ENCODE measurements at places on chromosomes 16 and 17.
A peak's percentile ranks its signal among the peaks of the same experiment; 100 is the strongest.

DNA sequence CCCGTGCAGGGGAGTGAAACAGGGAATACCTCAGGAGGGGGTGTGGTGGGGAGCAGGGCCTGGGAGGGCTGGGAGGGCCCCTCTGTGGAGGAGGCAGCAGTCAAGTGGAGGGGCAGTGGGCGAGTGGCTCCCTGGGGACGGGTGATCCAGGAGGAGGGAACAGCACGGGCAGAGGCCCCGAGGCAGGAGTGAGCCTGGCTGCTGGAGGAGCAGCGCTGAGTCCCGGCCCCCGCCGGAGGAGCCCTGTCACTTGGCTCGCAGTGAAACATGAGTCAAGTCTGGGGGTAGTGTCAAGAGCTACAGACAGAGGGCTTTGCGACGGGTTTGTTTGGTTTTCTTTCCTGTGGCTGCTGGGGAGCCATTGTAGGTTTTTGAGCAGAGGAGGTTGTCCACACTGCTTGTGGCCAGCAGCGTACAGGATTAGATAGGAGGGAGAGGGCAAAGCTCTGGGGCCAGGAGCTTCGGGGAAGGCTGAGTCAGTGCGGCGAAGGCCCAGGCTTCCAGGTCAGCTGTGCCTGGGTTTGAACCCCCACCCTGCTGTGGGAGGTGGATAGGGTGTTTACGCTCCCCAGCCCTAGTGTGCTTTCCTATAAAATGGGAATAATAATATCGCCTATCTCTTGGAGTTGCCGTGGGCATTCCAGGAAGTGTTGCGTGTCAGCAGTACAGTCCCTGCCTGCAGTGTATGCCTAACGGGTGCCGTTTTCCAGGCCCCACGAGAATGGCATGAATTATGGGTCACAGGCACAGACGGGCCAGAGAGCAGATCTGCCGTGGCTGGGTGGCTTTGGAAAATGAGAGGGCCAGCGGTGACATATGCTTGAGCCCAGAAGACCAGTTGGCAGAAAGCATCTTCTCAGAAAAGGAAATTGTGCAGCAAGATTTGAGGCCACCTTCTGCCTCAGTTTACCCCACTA, 115.9 kb upstream of the CIBAR2 start:
- no peak for DNase-seq

GRCh38 chr16:1874854-1875253, 2.9 kb upstream of the MEIOB start:
- no peak for DNase-seq

DNA sequence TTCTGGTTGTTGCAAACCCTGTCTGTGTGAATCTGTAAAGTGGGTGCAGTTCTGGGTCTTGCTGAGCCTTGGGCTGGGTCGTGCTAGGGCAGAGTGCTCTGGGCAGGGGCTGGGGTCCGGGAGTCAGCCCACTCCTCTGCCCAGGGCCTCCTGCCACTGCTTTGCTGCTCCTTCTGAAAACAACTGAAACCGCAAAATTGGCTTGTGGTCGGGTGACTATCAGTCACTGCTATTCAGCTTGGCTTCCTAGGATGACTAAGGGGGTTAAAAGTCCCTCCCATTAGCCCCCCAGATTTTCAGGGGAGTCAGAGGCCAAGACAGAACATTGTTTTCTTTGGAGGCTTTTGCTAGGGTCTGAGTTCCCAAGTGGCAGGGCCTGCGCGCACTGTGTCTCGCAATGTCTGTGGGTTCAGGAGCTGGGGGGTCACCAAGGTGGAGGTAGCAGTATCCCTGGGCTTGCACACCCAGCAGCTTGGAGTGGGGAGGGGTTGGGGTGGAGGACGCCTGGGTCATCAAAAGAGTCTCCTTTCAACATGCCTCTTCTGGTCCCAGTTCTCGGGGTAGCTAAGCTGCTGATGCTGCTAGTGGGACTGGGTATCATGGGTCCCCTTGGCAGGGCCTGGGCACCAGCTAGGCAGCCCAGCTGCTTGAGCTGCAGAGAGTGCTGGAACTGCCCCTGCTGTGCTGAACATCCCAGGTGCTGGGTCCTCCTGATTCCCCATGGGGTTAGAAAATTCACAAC, 13.5 kb upstream of the TBX21 start:
- peak; percentile 31 for DNase-seq

DNA sequence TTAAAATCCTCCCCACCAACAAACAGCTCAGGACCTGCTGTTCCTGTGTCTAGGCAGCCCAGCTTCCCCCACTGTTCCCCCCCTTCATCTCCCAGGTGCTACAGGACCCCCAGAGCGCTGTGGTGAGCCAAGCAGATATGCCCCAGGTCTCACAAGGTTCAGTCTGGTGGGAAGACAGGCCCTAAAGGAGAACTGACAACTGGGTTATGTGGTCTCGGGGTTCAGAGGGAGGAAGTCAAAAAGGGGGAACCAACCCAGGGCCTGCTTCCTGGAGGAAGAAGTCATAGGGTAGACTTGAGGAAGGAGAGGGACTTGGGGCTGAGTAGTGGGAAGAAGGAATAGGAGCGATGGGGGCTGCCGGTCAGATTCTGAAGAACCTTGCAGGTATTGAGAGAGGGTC, 2.6 kb downstream of the RIPOR1 start:
- DNase-seq: peak; percentile 60

DNA sequence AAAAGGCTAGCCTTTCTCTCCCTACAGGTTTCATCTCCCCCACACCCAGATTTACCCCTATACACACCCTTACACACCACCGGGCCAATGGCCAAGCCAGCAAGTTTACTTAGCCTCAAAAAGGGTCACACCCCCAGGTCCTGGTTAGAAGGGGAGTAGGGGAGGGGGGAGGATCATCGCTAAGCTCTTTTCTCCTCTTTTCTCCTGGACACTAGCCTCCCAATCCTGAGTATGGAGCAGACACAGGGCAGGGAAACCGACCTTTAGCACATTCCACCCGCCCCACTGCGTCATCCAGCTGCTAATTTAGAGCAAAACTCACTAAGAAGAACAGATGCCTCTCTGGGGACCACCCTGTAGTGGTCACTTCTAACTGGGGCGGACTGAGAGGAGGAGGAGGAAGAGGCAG, 4.4 kb downstream of the ACLY start:
- no peak for DNase-seq

DNA sequence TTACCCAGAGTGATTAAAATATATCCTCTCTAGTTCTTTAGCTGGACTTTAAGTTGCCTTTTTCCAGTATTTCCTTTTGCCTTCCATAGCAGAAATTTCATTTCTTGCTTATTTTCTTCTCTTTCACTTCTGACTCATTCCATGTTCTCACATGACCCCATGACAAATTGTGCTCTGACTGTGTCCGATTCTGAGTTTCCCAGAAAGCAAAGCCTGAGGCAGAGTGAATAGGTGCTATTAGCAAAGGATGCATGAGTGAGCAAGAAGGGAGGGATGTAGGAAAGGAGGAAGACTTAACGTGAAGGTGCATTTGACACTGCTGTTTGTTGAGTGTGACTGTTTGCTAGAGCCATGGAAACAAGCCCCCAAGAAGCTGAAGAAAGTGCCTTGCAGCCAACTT, 82.6 kb upstream of the CNTNAP4 start:
- DNase-seq: no peak

- peak; percentile 13 for DNase-seq
Observed at GRCh38 chr16:1003391-1004347, 22.1 kb downstream of the SOX8 start.

- no peak for DNase-seq
Observed at GRCh38 chr17:22570144-22570845, 878.0 kb downstream of the KCNJ18 start.

DNA sequence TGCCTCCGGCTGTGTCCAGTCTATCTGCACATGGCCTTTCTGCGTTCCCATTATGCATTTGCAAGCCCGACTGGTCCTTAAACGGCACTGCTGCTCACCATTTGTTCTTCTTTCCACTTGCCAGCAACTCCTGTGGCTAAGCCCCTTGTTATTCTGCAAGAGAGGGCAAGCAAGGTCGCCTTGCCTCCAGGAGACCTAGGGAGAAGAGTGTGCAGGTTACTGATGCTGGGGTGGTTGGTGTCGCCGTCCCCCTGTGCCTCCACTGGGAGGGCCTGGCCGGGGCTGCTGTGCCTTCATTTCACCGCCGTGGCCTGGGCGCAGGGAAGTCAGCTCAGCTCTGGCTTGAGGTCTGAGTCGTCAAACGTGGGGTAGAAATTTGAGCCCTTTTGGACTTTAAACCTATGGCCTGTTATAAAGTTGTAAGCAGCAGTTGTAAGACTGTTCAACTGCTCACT, 12.7 kb downstream of the SLC6A4 start:
- DNase-seq: no peak

DNA sequence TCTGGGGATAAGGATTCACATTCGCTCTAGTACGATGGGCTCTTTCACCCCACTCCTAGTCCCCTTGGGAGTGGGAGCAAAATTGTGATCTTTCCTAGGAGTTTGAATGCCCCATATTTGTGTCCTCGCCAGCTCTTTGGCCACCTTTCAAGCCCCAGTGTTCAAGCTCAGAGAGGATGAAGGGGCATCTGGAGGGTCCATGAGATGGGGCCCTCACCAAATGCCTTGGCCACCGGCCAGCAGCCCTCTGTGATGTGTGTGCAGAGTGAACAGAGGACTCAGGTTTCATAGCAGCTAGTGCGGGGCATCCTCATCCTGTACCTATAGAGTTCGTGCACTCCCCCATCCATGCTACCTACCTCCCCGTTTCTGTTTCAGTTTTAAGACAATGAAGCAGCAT, 140.6 kb downstream of the RAB11FIP4 start:
- no peak for DNase-seq

DNA sequence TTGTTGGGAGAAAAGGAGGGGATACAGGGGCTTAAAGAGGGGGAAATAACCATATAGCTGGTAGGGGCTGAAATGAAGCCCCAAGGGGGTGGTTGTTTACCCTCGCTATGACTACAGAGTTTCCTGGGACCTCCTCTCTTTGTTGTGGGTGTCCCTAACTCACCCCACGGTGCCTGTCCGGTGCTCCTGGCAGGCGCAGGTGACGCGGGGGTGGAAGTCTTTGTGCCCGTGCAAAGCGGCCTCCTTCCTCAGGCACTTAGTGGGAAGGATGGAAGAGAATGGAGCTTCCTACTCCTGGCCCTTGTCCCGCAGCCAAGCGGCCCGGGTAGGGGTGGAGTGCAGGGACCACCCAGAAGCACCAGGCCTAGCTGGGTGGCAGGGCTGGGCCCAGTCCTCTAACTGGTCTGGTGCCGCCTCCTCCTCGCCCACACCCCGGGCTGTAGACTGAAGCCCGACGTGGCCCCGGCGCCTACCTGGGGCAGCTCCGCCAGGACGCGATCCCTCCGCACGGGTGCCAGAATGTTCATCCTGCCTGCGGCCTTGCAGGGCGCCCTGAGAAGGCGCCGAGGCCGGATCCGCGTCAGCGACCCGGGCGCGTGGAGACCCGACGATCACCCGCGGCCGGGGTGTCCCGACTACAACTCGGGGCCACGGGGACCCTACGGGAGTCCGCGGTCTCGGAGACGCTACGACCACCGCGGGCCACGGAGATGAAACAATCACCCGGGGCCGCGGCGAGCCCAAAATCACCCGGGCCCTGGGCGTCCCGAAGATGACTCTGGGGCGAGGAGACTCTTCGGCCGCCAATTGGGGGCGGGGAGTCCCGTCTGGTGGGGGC, 709 bp downstream of the RAB34 start:
- DNase-seq: no peak

DNA sequence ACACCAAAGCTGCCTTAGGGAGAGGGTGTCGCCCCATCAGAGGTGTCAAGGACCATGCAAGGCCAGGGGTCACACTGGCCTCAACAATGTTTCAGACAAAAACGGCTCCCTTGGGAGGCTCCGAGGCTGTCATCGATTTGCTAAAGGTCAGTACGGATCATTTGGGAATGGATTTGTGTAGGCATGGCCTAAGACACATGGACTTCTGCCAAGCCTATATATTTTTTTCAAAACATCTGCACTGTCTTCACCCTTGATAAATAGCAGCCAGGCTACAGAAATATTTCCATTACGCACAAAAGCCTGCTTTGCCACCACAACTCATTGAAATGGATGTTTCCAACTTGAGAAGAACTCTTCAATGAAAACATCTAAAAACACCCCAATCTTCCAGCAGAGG, 10.3 kb downstream of the CUEDC1 start:
- no peak for DNase-seq

- DNase-seq: no peak
Observed at GRCh38 chr17:83200751-83201150, 121.3 kb downstream of the METRNL start.

- no peak for DNase-seq
Observed at GRCh38 chr17:57918017-57918895, 37.0 kb downstream of the CUEDC1 start.

GRCh38 chr17:27609611-27610303, 21.2 kb upstream of the LGALS9 start:
- no peak for DNase-seq

DNA sequence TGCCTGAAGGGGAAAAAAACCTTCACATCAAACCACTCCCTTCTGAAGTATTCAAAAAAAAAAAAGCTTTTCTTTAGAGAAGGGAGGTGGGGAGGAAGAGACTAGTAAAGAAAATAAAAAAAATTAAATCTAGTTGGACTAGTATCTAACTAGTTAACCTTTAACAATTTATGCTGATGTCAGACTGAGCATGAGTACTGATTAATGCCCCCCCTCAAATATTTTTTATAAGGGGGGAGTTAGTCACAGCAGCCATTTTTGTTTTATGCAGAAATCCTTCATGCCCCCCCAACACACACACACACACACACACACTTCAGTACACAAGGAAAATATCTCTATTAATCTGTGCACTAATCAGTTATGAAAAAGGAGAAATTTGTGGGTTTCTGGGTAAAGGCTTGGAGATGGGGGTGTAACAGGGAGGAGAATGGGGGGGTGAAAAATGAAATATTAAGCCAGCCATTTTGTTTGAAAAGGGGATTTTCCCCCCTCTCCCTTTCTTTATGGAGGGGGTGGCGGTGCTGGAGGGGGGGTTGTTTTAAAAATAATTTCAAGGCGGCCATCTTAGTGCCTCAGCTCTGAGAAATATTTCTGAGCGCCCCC, 4.7 kb upstream of the CHD3 start:
- DNase-seq: peak; percentile 46

- peak; percentile 37 for DNase-seq
Observed at GRCh38 chr16:79272141-79272577, 328.4 kb downstream of the MAF start.

- DNase-seq: no peak
Observed at GRCh38 chr17:1807890-1808289, 21.8 kb downstream of the SMYD4 start.

DNA sequence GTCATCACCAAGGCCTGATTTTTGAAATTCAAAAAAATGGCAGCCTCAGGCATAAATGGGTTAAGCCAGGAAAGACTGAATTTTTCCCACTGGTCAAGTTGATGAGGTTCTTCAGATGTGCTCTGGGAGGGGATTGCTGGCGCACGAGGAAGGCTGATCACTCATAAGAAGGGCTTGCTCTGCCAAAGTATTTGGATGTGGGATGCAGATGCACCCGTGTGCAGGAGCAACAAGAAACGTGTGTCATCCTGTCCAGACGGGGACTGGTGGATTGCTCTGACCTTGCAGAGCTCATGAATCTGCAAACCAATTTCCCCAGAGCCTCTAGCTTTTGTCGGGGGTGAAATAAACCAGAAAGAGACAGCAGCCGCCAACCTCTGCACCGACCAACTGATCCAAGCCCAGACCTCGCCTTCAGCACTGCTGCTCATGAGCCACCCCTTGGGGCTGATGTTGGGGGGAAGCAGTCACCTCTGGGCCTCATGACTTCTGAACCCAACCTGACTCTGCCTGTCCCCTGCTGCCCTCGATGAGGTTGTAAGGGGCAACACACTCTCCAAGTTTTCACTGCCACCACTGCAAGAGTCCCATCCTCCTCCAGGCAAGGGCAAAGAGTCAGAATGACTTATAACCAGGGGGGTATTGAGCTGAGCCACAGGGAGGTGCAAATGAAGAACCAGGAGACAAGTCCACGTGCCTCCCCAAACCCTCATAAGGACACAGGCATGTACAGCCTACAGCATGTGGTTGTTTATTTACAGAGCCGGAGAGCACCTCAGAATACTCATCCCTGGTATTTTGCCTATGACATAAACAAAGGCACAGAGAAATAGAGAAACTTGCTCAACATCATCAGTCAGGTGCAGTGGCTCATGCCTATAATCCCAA, 452.0 kb downstream of the SOX9 start:
- no peak for DNase-seq

Measured in CD4-positive, alpha-beta T cell treated with Interferon gamma for 1 hour (primary cell).